ENCODE measurements at places on chromosomes 1 and 21.
A peak's percentile ranks its signal among the peaks of the same experiment; 100 is the strongest.

DNA sequence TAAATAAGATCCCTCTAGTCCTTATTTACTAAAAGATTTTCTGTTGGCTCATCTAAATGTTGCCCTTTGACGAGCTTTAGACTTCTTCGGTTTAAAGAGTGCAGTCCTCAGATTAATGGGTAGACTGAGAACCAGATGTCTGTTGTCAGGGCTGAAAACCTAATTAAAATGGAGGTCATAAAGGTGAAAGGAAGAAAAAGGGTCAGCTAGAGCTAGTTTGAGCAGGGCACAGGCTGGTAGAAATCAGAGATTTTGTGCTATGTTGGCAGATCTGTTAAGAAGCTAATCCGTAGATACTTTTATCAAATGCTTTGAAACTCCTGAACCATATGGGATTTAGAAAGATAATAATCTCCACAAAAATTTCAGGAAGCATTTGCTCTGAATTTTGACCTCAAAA is 959.0 kb downstream of the PLA2G4A start:
- DNase-seq: no peak

DNA sequence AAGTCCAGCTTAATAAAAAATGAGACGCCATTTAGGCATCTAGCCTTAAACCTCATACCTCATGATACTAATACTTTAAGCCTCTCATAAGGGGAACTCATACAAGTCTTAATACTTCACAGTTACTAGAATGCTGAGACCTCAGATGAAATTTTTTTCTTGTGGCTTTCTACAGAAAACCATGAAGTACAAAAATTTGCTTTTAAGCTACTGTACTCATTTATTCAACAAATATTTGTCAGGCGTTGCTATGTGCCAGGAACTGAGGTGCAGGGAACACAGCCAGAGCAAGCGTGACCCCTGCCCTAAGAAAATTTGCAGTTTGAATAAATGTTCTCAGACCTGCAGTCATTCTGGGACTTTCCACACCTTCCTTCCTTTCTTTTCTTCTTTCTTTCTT is 150.6 kb downstream of the MRPL39 start:
- DNase-seq: no peak

DNA sequence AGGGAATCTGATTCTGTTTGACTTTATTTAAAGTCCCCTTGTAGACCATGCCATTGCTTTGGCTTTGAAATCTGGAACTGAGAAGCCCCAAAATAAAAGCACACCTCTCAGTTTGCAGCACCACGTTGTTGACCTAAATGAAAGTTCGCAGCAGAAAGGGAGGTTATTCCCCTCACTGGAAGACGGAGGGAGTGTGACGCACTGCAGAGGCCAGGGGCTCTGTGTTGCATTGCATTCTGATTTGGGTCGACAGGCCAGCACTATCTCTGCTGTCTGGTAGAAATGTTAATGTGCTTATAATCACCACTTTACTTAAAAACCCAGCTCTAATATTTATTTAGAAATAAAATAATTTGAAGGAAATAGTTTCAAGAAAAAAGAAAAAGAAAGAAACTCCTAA is 675.2 kb upstream of the NR5A2 start:
- DNase-seq: no peak

GRCh38 chr1:173005196-173005864 is 45.4 kb downstream of the TNFSF18 start:
- no peak for DNase-seq

- no peak for DNase-seq
These were observed 176.7 kb downstream of the CRB1 start for GRCh38 chr1:197444755-197445154.

DNA sequence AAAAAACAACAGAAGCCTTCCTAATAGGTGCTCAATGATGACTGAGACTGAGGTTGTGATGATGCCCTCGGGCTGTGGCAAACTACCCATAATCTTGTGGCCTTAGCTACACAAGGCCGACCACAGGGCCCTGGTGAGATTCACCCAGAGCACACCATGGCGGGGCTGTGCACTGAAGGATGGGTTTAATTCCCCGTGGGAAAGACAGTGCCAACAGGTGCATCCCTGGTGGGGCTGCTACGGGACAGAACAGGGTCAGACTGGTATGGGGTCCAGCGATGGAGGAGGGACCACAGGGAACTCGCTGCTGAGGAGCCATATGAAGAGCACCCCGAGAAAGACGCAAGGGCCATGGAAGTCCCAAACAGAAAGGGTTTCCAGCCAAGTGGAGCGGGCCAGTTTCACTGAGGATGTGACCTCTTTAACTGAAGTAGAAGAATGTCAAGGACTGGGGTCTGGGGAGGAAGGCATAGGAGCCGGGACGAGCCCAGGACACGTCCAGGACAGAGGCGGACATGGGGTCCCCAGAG is 21.3 kb downstream of the PRDM15 start:
- no peak for DNase-seq

GRCh38 chr1:205595435-205595834 is 36.4 kb downstream of the ELK4 start:
- DNase-seq: no peak

GRCh38 chr21:34794686-34795085 is 125.9 kb downstream of the CLIC6 start:
- DNase-seq: no peak

GRCh38 chr21:34885125-34885524 is 164.0 kb downstream of the RUNX1 start:
- no peak for DNase-seq

DNA sequence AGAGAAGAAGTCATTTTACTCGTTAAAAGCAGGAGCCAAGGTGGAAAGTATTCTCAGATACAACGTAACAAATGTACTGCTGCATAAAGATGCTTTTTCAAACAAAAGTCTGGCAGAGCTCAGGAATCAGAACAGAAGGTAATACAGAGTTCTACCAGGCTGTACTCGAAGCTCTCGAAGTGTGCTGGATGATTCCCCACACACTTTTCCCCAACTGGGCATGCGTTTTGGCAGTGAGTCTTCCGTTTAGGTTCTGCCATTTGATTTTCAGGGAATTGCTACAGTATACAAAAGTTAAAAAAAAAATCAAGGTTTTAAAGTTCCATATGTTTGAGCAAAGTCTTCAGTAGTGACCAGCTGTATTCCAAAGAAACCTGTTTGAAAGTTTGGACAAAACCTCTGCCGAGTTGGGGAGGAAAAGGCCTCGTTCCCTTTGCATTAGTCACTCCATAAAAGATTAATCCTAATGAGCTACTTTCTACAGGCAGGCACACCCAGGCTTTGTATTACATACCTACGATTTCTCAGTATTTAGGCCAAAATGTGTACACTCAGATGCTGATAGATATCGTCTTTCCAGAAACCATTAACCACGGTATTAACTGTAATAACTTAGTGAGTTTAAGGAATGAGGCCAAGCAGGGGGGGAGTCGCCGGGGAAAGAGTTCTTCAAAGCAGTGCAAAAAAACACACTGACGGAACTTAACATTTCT is 477.1 kb downstream of the LMO4 start:
- DNase-seq: no peak

- DNase-seq: no peak
These were observed 14.7 kb downstream of the MTHFR start for GRCh38 chr1:11790880-11791715.

DNA sequence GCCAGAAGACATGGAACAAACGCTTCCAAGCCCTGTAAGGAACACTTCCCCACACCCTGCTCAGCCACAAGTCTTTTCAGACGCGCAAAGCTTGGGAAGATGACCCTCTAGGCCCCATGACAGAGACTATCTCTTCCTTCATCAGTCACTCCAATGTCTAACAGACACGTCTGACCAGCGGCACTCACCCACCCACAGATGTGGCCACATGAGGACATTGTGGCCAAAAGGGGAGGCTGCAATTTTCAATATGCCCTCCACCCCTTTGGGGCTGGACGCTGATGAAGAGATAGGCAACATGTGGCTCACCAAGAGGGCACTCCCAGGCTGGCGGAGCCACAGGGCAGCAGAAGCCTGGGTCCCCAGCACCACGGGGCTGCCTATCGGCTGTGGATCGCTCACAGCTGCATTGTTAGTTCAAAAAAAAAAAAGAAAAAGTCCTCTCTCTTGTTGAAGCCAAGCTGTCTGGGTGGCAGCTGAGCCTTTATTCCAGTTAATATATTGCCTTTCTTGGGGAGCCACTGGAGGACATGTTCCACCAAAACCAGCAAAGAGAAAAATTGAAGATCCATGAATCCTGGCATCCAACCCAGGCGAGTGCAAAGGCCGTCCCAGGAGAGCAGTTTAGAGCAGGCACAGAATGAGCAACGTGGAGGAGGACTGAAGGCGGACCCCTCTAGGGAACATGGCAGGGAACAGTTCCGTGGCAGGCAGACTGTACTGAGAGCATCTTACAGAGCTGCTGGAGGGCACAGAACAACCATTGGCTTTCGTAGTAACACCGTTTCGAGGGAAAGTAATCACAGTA is 52.7 kb upstream of the GPR153 start:
- no peak for DNase-seq

GRCh38 chr1:156406251-156406650 is 37.2 kb downstream of the RHBG start:
- DNase-seq: peak; percentile 89

DNA sequence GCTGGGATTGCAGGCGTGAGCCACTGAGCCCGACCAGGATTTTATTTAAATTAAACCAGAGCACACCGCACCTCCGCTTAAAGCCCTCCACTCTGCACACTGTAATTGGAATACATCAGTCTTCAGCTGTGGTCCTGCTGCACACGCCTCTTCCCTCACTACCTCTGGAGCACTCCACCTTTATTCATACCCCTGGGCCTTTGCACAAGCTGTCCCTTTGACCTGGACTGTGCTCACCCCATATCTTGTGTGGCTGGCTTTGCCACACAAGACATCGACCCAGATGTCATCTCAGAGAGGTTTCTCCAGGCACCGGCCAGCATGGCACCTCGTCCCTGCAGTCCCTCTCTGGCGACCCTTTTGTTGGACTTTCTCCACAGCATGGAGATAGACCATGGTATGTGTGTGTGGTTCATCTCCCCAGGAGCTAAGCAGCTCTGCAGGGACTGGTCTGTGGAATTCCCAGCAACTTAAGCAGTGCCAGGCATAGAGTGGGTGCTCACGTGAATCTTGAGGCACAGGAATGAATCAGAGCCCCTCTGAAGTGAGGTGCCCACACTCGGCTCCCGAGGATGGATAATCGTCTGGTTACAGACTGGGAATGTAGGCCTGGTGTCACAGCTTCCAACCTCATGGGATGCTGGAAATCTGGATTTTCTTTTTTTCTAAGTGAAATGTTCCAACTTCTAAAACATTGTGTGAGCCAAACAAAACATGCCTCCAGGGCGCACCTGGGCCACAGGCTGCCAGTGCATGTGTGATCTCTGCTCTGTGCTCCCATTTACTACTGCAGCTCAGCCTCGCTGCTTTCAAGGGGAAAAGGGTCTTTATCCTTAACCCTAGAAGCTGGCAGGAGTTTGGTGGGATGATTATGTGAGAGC is 61.9 kb downstream of the EVA1C start:
- DNase-seq: no peak

DNA sequence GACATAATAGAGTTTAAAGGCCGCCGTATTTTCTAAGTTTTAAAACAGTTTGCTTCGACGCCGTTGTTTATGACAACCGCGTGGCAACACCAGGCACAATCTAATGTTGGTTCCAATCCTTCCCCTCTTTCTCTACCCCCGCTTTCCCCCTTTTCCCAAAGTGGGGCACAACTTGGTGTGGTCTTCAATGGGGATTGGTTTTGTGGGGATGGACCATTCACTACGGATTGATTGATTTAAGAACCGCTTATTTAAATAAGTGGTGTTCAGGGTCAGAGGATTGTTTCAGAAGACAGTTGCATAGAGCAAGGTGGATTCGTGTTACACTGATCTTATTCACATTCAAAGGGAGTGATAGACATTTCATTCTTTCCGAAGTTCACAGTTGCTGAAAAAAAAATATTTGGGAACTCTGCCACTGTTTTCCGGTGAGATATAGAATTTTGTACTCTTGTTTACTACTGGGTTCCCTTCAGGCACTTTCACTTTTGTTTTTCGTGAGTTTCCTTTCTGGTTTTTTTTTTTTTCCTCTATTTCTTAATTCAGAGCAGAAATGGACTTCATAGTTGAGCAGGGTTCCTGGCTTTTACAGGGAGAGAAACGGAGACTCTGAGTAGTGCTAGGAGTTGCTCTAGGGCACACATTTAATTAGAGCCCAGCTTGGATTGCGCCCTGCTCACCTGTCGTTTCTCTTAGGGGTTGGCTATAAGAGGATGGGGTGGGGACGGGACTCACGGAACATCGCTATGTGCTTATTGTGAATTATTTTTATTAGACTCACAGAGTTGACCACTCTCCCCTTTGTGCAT is 79.6 kb upstream of the AK4 start:
- peak; percentile 55 for DNase-seq

- DNase-seq: peak; percentile 76
These were observed 64.8 kb downstream of the ALPL start for GRCh38 chr1:21573971-21574465.

GRCh38 chr1:22212400-22213233 is 69.7 kb upstream of the WNT4 start:
- no peak for DNase-seq

DNA sequence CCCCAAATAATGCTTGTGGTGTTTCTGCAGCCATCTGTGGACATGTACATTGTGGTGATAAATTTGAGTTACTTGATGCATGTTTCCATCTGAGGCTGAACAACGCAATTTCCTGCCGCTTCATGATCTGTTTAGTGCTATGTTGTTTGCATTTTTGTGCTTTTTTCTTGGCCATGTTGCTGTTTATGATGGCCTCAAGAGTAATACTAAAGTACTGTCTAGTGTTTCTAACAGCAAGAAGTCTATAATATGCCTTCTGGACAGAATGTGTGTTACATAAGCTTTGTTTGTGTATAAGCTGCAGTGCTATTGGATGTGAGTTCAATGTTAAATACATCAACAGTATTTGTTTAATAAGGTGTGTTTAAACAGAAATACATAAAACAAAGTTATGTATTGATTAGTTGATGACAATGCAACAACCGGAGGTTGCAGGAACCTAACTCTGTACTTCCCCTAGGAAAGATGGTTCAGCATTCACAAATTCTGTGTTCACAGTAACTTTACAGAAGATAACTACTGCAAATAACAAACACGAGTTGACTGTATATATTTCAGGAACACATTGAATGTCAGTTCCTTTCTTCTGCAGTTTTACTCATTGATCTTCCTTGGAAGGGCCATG is 114.8 kb upstream of the USP24 start:
- DNase-seq: no peak

DNA sequence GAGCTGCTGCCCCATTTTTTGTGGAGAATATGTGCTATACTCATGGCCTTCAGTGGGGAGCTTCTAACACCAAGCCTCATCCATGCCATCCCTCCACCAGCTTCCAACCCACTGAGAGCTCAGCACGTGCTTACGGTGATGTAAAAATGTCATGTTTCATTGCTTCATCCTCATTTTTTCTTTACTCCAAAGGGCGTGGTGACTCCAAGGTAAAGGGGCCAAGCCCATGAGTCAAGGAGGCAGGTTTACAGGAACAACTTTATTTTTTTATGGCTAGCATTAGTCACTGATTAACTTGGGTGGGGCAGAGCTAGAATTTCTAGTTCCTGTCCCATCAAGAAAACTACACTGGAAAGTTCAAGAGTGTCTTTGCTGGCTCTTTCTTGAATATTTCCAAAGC is at the start of gene C1orf226:
Gene C1orf226, plus strand, starts transcription at position 346 of the 400 bp plus-strand sequence. CDS start 174 bp downstream, outside the sequence.
- no peak for DNase-seq

GRCh38 chr1:60989749-60990713 is 92.3 kb upstream of the NFIA start:
- DNase-seq: no peak
